ENCODE measurements at places on chromosomes 7 and 10. TPM values are rescaled to one million over a fixed set of nuclear protein-coding genes. Genes with fewer than 3 reads are reported as not detected.

Gene GIMAP8
- 14.9 TPM for total RNA-seq

Gene PAPOLB
- not detected for total RNA-seq

Gene OR2A1
- not detected for total RNA-seq

Gene SPDYE2B
- total RNA-seq: not detected

Gene HOXA9
- total RNA-seq: not detected

Gene GATA3
- 3.4 TPM for total RNA-seq

Gene HOXA11
- total RNA-seq: not detected

Gene ACTR3C
- total RNA-seq: 3.5 TPM
